ENCODE measurements at places on chromosomes 4 and X.
A peak's percentile ranks its signal among the peaks of the same experiment; 100 is the strongest.

GRCh38 chr4:7988437-7988836, 48.8 kb upstream of the AFAP1 start:
- no peaks in the 10 kb centered on the region for H3K4me1 ChIP-seq
- H3K4me3 ChIP-seq = no peak overlapping the region
- peaks cover 6% of the 10 kb centered on the region for H3K36me3 ChIP-seq
- no peak overlapping the region for H3K27ac ChIP-seq

GRCh38 chr4:37802068-37802666, 24.3 kb upstream of the PGM2 start:
- H3K4me3 ChIP-seq = no peak overlapping the region
- H3K27ac ChIP-seq = no peak overlapping the region
- H3K27me3 ChIP-seq = no peaks in the 10 kb centered on the region
- H3K4me1 ChIP-seq = peaks cover 6% of the 10 kb centered on the region
- DNase-seq = peak; percentile 70

GRCh38 chrX:67723580-67724351, 179.9 kb downstream of the AR start:
- no peaks in the 10 kb centered on the region for H3K4me1 ChIP-seq
- DNase-seq = no peak
- H3K36me3 ChIP-seq = no peaks in the 10 kb centered on the region
- no peak overlapping the region for H3K27ac ChIP-seq

GRCh38 chrX:16076834-16077233, 46.5 kb upstream of the GRPR start:
- H3K4me1 ChIP-seq = no peaks in the 10 kb centered on the region
- H3K27me3 ChIP-seq = no peaks in the 10 kb centered on the region
- H3K36me3 ChIP-seq = no peaks in the 10 kb centered on the region
- DNase-seq = no peak
- H3K27ac ChIP-seq = no peak overlapping the region

Data from Calu3 (cell line).